ENCODE measurements at places on chromosomes 7 and 10. TPM values are rescaled to one million over a fixed set of nuclear protein-coding genes. Genes with fewer than 3 reads are reported as not detected.

GRCh38 chr7:150823043-150823442 is 22.5 kb downstream of the TMEM176A start:
- no peak for DNase-seq

- no peak for DNase-seq
Measured at GRCh38 chr10:7444551-7445121, 33.8 kb upstream of the SFMBT2 start.

GRCh38 chr10:3754727-3755439 is 30.1 kb downstream of the KLF6 start:
- DNase-seq: no peak

GRCh38 chr10:62625484-62625883 is 179.0 kb upstream of the ADO start:
- DNase-seq: no peak

DNA sequence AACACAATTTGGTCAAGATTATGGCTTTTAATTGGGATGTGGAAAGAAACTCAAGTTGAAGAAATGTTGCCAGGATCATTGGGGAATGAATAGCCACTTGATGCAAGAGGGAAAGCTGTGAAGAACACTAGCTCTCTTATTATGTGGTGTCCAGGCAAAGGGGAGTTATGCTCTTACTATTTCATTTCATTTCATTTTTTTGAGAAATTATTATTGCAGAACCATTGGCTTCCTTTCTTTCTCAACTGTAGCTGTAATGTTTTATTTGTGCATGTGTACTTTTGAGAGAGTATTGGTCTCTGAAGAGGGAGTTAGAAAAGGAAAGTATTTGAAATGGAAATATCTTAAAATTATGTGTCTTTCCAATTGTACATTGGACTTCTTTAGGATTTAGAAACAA is 312.6 kb upstream of the BMPER start:
- DNase-seq: no peak

DNA sequence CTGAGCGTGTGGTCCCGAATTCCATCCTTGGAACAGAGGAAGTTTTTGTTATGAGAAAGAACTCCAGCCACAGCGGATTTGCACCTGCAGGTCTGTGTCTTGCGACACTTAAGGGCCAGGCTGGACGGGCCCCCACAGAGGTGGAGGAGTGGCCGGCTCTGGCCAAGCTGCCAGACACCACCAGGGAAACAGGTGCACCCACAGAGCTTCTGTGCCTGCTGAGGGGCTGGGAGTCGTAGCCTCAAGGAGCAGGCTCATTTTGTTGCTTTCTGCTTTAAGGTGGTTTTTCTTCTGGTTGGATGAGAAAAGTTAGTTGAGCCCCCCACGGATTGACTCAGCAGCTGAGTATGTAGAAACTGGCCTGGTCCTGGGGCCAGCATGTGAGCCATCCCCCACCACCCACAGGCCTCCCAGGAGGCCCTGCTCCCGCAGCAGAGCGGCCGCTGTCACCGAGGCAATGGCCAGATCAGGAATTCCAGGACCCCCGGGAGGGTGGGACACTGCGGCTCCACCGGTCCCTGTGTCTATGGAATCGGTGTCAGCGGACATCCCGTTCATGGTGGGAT is 41.9 kb downstream of the NKX6-2 start:
- no peak for DNase-seq

- no peak for DNase-seq
Measured at GRCh38 chr7:158592541-158592940, 4.9 kb upstream of the PTPRN2 start.

GRCh38 chr7:22874904-22875303 is 52.3 kb upstream of the TOMM7 start:
- no peak for DNase-seq

DNA sequence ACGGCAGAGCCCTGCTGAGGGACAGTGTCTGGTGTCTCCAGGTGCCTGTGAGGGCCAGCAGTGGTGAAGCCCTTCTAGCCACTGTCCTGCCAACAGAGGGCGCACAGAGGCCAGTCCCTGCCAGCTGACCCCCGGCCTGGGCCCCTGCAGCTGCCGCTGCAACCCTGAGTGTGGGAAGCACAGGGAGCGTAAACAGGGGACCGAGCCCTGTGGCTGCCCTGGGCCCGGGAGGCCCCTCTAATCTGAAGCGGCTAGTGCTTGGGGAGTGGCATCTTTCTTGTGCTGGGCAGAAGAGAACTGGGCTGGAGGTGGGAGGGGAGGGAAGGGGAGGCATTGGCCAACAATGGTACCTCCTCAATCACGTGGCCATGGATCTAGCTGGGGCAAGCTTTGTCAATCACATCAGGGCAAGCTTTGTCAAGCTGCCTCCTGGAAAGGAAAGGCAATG is 34.6 kb downstream of the TRIM8 start:
- DNase-seq: peak; percentile 84

DNA sequence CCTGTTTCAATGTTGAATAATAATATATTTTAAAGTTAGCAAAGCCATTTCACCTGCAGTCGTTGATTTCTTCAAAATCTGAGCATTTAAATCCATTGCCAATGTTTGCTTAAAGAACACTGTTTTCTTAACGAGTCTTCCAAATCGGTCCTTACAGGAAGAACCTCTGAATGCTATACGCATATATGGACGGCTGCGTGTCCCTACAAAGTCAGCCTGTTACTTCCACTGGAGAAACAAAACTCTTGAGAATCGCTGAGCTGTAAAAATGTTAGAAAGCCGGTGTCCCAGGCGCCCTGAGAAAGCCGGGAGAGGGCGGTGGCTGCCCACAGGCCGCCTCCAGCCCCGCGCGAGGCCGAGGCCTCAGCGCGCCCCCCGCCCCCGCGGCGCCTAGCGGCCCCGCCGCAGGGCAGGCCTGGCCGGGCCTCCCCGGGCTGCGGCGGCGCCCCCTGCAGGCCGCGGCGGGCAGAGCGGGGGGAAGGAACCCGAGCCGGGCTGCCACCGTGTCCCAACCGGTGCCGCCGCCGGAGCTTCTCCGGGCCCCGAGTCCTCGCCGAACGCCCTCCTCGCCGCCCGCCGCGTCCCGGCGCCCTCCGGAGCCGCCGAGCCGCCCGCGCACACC is at the start of gene FHIP2A:
TSS of gene FHIP2A (plus strand) at position 488 of the 622 bp plus-strand sequence. CDS start 299 bp downstream, outside the sequence.
- peak; percentile 82 for DNase-seq

DNA sequence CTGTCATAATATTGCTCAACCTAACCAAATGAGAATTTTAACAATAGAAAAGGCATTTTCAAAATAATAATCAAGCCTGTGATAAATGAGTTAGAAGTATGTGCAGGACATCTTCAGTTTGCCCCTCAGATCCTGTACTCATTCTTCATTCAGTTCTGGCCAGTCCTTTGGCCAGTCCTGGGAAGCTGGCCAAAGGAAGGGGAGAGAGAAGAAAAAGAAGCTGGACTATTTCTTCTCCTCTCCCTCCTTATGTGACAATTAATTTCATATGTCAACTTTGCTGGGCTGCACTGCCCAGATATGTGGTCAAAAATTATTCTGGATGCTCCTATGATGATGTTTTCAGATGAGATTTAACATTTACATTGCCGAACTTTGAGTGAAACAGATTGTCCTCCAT is 31.6 kb upstream of the ITGB8 start:
- no peak for DNase-seq

DNA sequence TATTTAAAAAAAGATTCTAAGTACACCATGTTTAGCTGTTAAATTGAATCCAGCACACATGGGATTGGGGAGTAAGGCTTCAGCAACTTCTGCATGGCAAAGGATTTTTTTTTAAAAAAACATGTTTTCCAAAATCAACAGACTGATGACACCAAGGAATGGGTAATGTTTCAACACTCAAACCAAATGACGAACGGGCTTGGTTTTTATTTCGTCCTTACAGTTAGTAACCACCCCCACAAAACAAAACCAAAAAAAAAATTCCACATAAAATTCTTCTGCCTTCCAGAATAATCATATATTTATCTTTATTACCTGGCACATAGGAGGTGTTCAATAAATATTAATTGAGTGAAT is 45.7 kb downstream of the ICA1 start:
- no peak for DNase-seq

The LIPF gene
- not detected for total RNA-seq

DNA sequence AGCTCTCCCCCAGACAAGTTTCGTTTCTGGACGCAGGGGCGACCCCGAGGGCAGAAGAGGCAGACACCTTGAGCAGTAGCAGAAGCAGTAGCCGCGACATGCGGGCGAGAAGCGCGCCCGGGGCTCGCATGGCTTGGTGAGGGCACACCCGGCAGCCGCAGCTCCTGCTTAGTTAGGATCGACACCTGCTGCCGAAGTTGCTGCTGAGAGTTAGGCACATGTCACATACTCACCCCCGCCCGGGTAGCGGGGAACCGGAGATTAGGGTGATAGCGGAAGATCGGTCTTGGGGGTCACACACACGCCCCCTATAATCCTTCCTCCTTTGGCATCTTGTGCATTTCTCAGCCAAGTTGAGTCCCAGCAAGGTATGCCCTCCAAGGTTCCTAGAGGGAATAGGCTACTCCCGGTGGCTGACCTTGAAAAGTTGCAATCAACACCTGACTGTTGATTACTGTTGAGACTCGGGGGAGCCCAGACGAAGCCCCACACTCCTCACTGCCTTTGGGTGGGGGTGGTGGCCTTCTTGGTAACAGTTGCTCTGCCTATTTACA is 668 bp downstream of the GPR37 start:
- peak; percentile 10 for DNase-seq

GRCh38 chr10:33304423-33305225 is 29.8 kb downstream of the NRP1 start:
- DNase-seq: no peak

The CCDC6 gene
- 40.6 TPM for total RNA-seq

DNA sequence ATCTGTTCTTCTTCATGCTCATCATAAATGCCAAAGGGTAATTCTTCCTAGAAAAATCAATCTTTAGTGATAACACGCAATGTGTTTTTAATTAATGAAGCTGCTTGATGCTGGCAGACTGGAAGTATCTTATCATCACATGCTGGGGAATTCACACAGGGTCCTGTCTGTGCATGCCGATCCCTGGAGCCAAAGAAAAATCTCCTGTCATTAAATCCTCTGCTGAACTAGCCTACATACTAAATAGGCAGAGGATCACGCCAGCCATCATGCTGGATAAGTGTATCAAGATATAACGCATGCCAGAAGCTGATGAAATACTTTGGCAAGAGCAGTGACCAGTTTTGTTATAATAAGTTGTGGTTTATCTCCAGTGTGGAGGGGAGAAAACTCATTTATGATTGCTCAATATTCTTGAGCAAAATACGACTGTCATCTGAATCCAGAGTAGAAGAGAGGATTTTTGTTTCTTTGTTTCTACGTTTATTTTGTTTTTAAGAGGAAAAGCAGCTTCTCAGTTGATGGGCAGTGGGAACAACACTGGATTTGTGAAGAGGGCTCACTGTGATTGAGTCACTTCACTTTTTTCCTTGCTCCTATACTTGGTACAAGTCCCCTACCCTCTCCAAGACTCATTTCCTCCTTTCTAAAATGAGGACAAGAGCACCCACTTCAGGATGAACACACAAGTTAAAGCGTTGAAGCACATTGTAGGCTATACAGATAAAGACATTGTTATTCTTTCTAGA is 649.1 kb downstream of the TNS3 start:
- DNase-seq: no peak

- DNase-seq: no peak
Measured at GRCh38 chr7:51785171-51785570, 468.6 kb upstream of the COBL start.

DNA sequence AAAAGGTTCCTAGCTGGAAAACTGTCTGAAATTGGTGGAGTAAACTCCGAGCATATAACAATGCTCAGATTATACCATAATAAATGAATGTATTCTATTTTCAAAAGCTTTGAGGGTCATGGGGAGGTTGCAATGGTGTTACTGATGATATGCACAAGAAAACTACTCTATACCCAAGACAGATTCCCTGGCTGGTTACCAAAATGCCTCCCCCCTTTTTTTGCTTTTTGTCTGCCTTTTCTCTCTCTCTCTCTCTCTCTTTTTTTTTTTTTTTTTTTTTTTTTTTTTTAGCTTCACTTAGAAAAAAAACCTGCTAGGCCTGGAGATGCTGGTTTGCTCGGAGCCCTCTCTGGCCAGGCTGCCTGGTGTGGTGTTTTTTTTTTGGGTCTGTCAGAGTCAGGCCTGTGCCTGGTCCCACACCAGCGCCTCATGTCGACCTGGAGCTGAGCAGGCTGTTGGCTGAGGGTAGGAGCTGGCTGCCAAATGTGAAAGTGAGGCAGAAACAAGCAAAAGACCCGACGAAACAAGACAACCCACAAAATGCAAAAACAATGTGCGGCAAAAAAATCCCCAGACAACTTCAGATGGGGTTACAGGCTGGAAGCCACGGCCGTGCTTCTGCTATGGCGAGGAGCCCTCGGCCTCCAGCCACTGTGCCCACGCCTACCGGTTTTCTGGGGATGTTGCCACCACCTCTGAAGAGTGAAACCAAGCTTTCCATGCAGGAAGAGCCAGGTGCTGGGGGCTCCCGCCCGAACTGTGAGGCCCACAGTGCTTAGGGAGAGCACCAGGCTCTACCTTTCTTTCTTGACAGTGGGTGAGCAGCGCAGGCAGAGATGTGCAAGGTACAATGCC is 59.9 kb upstream of the EFCAB10 start:
- no peak for DNase-seq

DNA sequence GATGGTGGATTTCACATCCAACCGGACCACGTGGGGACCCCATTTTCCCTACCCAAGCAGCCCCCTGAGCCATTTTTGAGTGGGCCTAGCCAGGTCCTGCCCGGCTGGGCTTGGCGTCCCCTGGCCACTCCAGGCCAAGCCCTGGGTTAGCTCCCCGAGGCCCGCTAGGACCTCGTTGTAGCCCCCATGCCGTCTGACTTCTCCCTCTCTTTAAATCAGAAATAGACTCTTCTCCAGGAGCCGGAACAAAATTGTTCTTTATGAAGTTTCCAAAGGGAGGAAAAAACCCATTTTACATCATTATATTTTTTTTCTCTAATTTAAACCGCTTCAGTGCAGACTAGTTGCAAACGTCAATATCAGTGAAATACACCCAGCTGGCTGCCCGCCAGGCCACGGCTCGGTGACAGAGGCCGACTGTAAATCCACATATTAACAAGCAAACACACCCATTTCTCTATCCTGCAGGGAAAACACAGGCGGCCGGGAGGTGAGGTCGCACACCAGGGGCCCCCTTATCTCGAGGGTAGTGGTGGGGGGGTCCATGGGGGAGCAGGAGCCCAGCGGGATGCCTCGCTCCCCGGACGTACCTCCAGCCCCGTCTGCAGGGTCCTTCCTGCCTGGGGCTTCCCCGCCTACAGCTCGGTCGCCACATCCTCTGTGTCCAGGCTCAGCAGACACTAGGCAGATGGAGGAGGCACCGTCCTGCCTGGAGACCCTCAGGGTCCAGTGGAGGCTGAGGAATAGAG is 72.7 kb downstream of the ELFN1 start:
- no peak for DNase-seq

DNA sequence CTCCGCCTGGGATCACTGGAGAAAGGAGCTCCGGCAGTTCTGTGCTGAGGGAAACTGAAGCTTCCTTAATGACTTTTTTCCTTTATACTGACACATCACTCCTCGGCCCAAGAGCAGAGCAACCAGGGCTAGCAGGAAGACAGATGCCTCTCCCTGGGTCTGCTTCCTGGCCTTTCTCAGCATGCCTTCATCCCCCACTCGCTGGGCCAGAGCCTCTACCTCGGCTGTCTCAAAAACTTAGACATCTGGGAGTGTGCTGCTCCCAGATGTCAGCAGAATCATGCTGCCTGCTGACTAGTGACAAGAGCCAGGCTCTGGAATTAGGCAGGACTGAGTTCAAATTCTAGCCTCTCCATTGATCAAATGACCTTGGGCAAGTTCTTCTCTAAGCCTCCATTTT is 24.4 kb upstream of the LRRC4 start:
- DNase-seq: no peak

GRCh38 chr10:69726850-69727249 is 74.9 kb upstream of the COL13A1 start:
- DNase-seq: no peak

The EIF5AL1 gene
- 0.21 TPM for total RNA-seq

The FRMD4A gene
- total RNA-seq: 65.3 TPM

Measured in neural crest cell (in vitro differentiated cells).